Endothelial cell (in vitro differentiated cells): ENCODE measurements at places on chromosomes 11 and 22.
A peak's percentile ranks its signal among the peaks of the same experiment; 100 is the strongest.

GRCh38 chr11:115051938-115052590 is 373.7 kb downstream of the NXPE2 start:
- DNase-seq: no peak

DNA sequence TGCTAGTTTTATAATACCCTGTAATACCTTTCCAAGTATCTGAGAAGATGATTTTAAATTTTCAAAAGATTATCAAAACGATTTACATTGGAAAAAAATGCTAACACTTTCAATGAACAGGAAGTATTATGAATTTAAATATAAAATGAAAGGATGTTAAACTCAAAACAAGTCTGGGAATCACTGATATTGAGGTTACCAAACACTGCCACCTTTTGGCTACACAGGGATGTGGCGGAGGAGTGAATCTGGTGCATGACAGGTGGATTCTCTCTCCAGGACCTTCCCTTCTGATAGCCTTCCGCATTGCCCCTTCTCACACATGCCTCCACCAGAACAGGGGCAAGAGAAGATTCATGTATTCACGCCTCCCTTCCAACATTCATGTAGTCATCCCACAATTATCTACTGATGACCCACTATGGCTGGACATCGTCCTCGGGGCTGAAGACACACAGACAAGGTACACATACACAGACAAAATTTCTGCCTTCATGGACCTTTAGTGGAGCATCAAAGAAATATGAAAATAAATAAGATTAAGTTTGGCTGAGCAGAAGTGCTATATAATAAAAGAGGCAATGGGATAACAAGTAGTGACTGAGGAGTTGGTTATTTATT is 34.7 kb downstream of the ATG16L2 start:
- DNase-seq: no peak

GRCh38 chr11:105070306-105070705 is 25.2 kb upstream of the CARD16 start:
- DNase-seq: no peak

- DNase-seq: no peak
These were observed 71.9 kb upstream of the HORMAD2 start for GRCh38 chr22:30008401-30008800.

- DNase-seq: no peak
These were observed 1405.6 kb upstream of the TENM4 start for GRCh38 chr11:80846442-80846841.

- DNase-seq: no peak
These were observed 115.9 kb upstream of the GRK3 start for GRCh38 chr22:25448435-25449051.

GRCh38 chr11:131993246-131993645 is 622.8 kb downstream of the NTM start:
- DNase-seq: no peak

- DNase-seq: no peak
These were observed 454.6 kb downstream of the KCNA4 start for GRCh38 chr11:29562183-29562582.

- no peak for DNase-seq
These were observed 854.1 kb downstream of the TBC1D22A start for GRCh38 chr22:47616396-47617020.

DNA sequence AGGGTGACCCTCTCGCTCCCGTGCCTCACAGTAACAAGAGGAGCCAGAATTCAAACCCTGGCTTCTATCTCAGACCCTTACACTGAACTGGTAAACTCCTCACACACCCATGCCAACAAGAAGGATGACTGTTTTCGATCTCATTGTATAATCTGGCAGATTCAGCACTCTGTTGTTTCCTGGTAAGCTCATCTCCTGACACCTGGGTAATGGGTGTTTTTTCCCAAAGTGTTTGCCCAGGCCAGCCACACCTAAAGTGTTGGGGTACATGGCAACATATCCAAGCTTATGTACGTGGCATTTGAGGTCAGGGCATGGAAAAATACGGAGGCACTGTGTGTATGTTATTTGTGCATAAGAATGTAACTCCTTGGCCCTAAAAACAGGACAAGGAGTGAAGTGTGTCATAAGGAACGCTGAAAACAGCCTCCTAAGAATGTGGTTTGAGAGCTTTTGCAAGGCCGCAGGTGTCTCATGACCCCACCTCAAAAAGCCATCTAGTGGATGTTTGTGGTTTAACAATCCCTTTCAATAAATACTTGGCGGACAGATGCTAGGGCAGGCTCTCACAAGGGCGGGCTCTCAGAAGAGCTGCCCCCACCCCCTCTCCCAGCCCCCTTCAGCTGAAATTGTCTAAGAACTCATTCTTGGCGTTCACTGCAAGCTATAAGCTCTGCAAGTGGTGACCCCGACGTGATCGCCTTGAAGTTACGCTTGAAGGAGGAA is at the start of gene MS4A15:
Gene MS4A15 (plus strand): TSS at position 561 of the 726 bp plus-strand sequence. CDS start 6,867 bp downstream, outside the sequence.
- peak; percentile 20 for DNase-seq

DNA sequence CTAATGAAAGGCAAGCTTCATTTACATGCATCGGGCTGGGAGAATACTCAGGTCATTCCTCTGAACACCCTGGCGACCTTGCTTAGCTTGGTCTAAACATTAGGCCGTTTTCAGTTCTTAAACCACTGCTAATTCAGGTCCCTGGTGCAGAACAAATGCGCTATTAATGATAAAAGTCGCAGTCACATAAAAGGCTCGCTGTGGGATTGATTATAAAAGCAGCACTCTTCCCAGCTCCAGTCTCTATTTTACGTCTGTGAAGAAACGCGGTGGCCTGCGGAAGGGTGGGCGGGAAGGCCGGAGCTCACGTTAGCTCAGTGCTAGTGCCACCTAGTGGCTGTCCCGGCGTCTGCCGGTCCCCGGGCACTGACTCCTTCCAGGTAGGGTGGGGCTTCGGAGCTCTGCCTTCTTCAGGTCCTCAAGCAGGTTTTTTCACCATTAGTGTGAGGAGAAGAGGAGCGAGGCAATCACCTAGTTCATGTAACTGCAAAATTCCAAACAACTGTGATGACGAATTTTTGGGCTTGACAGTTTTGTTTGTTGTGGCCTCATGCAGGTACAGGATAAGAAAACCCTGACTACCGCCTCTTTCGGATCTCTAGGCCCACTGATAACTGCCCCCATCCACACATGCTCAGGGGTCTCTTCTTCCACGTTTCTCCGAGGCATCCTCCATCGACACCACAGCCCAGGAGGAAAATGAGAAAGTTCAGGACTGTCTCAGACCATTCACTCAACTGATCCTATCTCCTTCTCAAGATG is 66.5 kb upstream of the CLMP start:
- peak; percentile 87 for DNase-seq

- no peak for DNase-seq
These were observed 17.6 kb downstream of the SLC22A12 start for GRCh38 chr11:64608636-64609035.

DNA sequence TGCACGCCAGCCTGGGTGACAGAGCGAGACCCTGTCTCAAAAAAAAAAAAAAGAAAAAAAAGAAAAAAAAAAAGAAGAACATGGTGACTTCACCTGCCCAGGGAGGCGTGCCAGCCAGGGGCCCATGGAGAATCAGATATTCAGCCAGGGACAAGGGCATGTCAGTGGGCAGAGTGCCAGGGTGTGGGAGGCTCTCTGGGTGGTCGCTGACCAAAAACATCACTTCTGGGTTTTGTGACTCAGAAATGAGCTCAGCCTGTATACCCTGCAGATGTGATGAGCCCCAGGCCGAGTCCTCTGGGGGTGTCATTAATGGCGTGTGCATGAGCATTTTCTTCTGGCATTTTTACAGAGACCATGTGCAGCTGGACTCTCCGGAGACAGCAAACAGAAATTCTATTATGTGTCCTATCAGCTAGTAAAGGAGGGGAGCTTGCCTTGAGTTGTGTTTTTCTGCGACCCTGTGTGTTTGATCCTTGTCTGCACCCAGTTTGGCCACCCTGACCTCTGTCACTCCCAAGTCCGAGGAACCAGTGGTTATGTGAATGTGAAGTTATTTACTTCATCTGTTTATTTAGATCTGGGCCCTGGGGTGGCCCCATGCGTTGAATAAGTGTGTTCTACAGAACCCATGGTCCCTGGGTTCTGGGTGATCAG is 53.6 kb downstream of the BCR start:
- DNase-seq: no peak

GRCh38 chr11:121466063-121466794 is 13.5 kb upstream of the SORL1-AS1 start:
- DNase-seq: peak; percentile 78

DNA sequence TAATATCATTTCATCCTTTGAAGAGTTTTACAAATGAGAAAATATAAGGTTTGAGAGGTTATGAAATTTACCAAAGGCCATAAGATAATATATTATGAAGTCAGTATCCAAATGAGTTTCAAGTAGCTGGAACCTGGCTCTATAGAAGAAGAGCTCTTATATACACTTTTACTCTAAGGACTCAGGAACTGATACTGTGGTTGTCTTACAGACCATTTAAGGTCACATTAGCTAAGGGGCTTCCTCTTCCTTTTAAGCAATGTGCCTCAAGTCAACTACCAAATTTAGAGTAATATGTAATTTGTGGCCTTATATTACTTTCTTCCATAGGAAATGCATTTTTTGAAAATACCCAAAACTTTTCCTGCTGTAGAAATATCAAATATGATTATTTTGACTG is 369.3 kb downstream of the DLG2 start:
- DNase-seq: no peak

GRCh38 chr11:57598831-57599155 is 1.3 kb downstream of the SERPING1 start:
- DNase-seq: no peak

GRCh38 chr11:78773077-78773476 is 198.4 kb upstream of the NARS2 start:
- DNase-seq: no peak

- no peak for DNase-seq
These were observed at the start of gene JAML for GRCh38 chr11:118224511-118225188. Gene JAML, minus strand, starts transcription at chr11:118225011. Its CDS starts 10,145 bp downstream, at chr11:118214866.

- DNase-seq: no peak
These were observed 180.5 kb downstream of the ARHGAP42 start for GRCh38 chr11:100867606-100868005.

GRCh38 chr22:24803064-24803542 is 2.9 kb upstream of the SGSM1 start:
- peak; percentile 77 for DNase-seq

DNA sequence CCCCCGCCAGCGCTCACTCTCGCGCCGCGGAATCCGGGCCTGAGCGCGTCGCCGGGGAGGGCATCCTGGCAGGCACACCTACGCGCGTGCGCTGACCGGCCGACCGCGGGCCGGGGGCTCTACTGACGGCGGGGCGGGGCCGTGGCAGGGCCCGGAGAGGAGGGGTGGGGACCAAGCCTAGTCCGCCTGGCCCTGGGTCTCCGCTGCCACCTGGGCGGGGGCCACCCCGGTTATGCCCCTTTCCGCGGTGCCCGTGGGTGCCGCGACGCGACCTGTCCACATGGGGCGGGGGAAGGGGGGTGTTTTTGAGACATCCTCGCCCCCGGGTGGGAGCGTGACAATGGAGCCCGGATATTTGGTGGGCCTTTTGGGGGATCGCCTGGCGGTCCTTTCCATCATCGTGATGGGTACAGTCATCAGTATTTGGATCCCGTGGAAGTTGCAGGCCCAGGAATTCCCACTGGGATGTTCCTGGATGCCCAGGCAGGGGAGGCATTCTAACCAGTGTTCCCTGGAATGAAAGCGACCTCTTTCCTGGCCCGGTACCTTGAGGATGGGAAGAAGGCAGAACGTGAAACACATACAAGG is 2.2 kb downstream of the NCAM1 start:
- DNase-seq: peak; percentile 5

- DNase-seq: no peak
These were observed 79.5 kb upstream of the TTC12 start for GRCh38 chr11:113234888-113235287.

- DNase-seq: no peak
These were observed 639.3 kb upstream of the KIRREL3 start for GRCh38 chr11:127639916-127640315.

DNA sequence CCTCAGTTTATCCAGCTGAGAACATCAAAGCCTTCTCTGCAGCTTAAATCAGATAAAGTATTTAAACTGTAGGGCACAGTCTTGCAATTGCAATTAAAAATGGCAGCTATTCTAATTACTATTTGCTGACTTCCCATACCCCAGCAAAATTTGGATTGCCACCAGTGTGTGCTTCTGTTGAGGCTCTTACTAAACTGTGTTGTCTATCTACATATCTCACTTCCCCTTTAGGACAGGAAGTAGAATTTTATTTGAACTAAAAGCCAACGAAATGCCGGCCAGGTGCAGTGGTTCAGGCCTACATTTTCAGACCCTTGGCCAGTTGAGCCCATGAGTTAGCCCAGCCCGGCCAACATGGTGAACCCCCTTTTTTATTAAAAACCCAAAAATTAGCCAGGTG is 7.1 kb downstream of the SAA4 start:
- DNase-seq: no peak

- no peak for DNase-seq
These were observed 995 bp downstream of the TMEM134 start for GRCh38 chr11:67468056-67468455.

DNA sequence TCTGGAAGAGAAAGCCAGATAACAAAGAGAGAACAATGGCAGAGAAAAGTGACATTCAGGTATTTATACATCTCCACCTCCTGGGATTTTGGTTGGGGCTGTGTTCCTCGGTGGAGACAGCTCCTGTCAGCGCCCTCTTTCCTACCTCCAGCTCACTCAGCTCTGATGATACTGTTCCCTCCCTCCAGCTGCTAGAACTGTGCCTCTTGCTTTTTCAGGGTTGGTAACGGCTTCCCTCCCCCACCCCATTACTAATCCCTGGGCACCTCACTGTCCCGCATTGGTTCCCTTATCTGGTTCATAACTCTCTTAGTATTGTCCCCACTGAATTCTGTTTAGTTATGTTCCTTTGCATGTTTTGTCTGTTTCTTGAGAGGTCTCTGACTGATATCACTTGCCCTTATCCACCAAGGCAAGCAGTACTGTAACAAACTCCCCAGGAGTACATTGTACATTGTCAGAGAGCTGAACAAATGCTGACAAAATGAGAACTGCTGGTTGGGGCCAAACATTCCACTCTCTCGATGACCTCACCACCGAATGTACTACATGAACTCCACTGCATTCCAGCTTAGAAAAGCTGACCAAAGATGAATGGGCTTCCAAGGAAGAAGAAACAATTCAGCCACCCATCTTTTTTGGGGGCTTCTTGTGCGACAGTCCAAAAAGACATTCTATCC is 5.7 kb upstream of the FBXO3 start:
- no peak for DNase-seq

GRCh38 chr11:368414-369335 is 624 bp upstream of the B4GALNT4 start:
- DNase-seq: no peak

- DNase-seq: peak; percentile 62
These were observed 10.4 kb upstream of the HIKESHI start for GRCh38 chr11:86291466-86292262.

GRCh38 chr11:12817681-12818332 is 143.6 kb downstream of the TEAD1 start:
- no peak for DNase-seq

DNA sequence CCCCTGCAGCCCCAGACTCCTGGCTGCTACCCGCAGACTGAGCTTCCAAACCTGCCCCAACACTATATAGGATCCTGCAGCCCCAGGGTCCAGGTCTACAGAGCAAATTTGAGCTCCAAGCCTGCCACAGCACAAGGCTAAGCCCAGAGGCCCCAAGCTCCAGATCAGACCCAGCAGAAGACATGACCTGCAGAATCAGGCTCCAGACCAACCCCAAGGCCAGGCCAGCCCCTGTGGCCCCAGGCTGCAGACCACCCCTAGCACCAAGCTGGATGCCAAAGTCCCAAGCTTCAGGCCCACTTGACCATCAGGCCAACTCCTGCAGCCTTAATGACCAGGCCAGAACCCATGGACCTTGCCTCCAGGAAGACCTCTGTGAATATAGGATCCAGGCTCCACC is 145.3 kb downstream of the DLG2 start:
- no peak for DNase-seq
